ENCODE measurements at places on chromosomes 12 and 14.

DNA sequence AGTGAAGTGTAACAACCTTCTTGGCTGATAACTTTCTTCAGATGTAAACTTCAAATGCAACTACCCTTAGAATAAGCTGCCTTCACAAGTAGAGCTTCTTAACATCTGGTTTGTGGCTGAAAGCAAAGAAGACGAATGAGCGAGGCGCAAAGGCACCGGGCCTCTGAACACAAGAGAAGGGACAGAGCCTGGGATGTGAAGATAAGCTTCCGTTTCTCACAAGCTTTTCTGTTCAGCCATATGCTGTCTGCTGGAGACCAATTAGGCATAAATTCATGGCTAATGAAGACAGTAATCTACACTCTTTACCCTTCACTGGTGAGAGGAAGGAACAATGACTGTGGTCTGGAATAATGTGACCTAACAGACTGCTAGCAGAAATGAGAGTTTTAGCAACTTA is 195.2 kb downstream of the ATXN7L3B start:
- DNase-seq: no peak

GRCh38 chr12:81998761-81999378 is 239.7 kb upstream of the PPFIA2 start:
- DNase-seq: peak; percentile 78

GRCh38 chr12:63822352-63822751 is 22.1 kb upstream of the SRGAP1 start:
- peak; percentile 67 for DNase-seq

GRCh38 chr14:81509321-81509720 is 24.3 kb downstream of the SEL1L start:
- no peak for DNase-seq

DNA sequence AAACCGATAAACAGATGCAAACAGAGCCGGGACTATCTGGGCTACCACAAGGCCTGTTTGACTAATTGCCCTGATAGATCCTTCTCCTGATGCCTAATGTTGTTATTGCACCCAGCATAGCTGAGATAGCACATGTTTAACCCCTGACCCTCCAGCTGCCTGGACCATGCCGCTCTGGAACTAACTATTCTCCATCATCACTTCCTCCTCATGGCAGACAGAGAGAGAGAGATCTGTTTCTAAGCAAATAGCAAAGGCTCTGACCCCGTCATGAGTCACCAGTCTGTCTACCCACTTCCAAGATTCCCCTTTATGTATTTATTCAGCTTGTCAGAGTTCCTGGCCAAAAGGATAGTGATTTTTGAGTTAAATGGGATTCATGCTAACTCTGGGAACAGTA is 58.2 kb upstream of the FLRT2 start:
- DNase-seq: peak; percentile 91

DNA sequence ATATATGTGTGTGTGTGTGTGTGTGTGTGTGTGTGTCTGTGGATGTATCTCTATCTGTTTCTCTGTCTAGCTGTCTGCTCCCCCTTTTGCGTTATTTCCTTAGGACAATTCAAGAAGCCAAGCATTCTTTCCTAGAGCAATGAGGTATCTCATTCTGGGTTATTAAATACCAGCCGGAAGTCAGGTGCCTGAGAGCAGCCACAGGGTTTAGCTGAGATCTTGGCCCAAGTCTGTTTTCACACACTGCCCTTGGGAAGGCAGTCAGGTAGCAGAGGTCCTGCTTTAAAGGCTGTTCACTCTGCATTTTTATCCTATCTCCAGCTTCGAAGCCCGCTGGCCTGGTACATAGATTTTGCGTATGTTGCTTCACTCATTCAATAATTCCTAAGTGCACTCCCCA is 76.8 kb downstream of the TSPAN9 start:
- DNase-seq: no peak
